ENCODE measurements at places on chromosomes 4 and X. TPM values are rescaled to one million over a fixed set of nuclear protein-coding genes. Genes with fewer than 3 reads are reported as not detected.
A peak's percentile ranks its signal among the peaks of the same experiment; 100 is the strongest.

- DNase-seq, result no peak
- H3K4me3 ChIP-seq, result no peak overlapping the region
- H3K36me3 ChIP-seq, result no peaks in the 10 kb centered on the region
- no peak overlapping the region for H3K27ac ChIP-seq
- H3K27me3 ChIP-seq, result no peaks in the 10 kb centered on the region
Observed at GRCh38 chr4:176223561-176223960, 28.2 kb upstream of the SPATA4 start.

- H3K27ac ChIP-seq, result no peak overlapping the region
- H3K4me1 ChIP-seq, result no peaks in the 10 kb centered on the region
- no peak for DNase-seq
- no peaks in the 10 kb centered on the region for H3K36me3 ChIP-seq
- H3K4me3 ChIP-seq, result no peak overlapping the region
Observed at GRCh38 chr4:17030543-17030942, 132.1 kb upstream of the LDB2 start.

DNA sequence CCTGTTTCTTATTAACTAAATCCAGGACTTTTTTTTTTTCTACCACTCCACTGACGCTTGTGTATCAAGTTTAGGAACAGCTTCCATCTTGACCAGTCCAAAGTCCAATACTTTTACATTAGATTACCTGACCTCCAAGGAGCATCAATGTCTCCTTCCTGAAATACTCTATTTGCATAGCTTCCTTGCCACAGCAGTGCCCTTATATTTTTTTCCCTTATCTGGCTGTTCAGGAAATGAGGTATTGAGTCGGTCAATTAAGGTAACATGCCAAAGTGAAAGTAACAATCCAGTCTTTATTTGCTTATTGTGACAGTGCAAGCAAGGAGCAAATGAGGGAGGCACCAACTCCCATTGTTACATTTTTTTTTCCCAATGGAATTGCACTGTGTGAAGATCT lies 730.8 kb upstream of the NDST4 start:
- no peaks in the 10 kb centered on the region for H3K4me1 ChIP-seq
- H3K27ac ChIP-seq, result no peak overlapping the region
- H3K27me3 ChIP-seq, result no peaks in the 10 kb centered on the region

DNA sequence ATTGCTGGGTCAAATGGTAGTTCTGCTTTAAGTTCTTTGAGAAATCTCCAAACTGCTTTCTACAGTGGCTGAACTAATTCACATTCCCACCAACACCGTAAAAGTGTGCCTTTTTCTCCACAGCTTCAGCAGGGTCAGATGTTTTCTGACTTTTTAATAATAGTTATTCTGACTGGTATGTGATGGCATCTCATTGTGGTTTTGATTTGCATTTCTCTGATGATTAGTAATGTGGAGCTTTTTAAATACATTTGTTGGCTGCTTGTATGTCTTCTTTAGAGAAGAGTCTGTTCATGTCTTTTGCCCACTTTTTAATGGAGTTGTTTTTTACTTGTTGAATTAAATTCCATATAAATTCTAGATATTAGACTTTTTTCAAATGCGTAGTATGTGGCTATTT lies 257.5 kb upstream of the ANKRD50 start:
- H3K36me3 ChIP-seq, result no peaks in the 10 kb centered on the region
- peaks cover 5% of the 10 kb centered on the region for H3K4me1 ChIP-seq
- H3K4me3 ChIP-seq, result no peak overlapping the region
- no peaks in the 10 kb centered on the region for H3K27me3 ChIP-seq
- DNase-seq, result no peak

DNA sequence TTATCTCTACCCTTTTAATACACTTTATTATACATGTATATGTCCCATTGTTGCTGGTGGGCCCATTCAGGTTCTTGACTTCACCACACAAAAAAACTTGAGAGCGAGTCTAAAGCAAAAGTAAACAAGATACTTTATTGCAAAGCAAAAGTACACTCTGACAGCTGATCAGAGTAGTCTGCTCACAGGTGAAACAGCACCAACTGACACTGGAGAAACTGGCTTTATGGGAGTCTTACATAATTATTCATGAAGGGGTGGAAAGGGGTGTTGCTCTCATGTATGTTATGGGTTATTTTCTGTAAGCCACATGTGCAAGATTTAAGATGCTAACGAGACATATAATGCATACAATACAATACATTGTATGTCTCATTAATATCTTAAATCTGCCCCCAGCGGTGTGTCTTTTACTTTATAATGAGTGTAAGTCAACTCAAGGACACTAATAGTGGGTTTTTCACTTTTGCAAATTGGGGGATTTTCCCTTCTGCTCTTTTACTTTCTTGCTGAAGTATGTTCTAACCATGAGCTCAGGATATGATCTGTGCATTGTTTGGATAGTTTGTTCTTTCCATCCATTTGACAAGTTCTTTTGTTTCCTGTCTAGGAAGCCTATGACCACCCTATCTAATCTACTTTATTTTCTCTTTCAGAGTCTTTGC lies 256.1 kb upstream of the ITM2A start:
- no peak for DNase-seq
- H3K27ac ChIP-seq, result no peak overlapping the region
- no peaks in the 10 kb centered on the region for H3K27me3 ChIP-seq
- H3K36me3 ChIP-seq, result no peaks in the 10 kb centered on the region
- H3K4me1 ChIP-seq, result no peaks in the 10 kb centered on the region

The CFAP99 gene
- total RNA-seq, result 0.41 TPM

DNA sequence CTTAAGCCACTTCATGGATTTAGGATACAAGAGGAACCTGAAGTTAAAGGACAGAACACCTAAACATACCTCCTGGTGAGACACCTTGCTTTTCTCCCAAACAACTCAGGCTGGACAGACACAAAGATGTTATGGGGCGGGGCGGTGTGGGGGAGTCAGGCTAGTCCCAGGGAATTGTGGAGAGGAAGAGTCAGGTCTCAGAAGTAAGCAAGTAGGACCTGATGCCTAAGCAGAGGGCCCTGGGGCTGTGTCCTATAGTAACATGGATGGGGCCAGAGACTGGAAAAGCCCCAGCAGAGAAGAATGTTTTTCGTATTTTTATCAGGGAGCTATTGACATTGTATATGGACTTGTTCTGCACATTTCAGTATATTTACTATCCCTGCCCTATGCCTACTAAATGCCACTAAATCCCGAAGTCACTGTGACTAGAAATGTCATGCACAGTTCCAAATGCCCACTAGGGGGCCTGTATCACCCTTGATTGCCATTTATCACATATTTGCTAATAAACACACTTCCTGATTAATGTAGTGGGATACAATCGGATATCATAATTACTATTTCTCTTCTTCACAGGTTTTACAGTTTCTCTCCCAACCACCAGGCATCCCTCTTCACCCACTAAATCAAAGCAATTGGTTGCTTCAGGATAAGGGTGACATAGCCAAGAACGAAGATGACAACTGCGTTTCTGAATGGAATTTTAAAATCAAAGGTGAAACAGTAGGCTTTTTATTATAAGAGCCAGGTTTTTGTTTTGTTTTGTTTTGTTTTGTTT lies 23.8 kb upstream of the ARHGAP10 start:
- H3K27ac ChIP-seq, result no peak overlapping the region
- peak; percentile 61 for DNase-seq
- no peaks in the 10 kb centered on the region for H3K27me3 ChIP-seq

The RNF128 gene
- 13.3 TPM for total RNA-seq

GRCh38 chr4:161247831-161248230 lies 916.0 kb downstream of the FSTL5 start:
- no peaks in the 10 kb centered on the region for H3K36me3 ChIP-seq
- no peak for DNase-seq
- H3K4me3 ChIP-seq, result no peak overlapping the region
- no peaks in the 10 kb centered on the region for H3K27me3 ChIP-seq

DNA sequence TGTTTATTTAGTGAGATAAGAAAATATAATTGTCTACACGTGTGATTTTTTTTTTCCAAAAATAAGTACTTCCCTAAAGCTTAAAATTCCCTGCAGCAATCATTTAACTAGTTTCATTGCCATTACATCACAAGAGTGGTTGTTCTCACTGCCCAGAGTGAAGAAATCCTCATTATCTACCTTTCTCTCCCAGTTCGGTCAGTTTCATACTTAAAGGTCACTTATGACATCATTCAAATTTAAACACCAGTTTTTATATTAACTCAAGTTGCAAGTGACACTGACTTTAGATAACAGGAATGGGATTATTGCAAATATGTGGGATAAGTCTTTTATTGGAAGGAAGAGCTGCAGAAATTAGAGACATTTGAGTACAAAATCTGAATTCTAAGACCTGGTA lies 1699.8 kb upstream of the IGFBP7 start:
- no peak for DNase-seq
- H3K36me3 ChIP-seq, result no peaks in the 10 kb centered on the region
- H3K27ac ChIP-seq, result no peak overlapping the region

The ENPP6 gene
- total RNA-seq, result 1.5 TPM

DNA sequence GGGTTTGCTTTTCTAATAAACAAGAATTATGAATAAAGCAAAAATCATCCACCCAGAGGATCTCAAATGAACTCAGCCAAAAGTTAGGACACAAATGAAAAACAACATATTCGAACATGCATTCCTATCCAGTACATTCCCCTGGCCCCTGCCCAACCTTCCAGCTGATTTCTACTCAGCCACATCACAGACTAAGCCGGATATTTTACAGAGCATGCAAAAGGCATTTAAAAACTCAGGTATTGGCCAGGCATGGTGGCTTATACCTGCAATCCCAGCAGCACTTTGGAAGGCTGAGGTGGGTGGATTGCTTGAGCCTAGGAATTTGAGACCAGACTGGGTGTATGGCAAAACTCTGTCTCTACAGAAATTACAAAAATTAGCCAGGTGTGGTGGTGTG lies 54.6 kb downstream of the RELL1 start:
- DNase-seq, result no peak
- H3K27ac ChIP-seq, result no peak overlapping the region
- no peaks in the 10 kb centered on the region for H3K4me1 ChIP-seq

The SOWAHB gene
- total RNA-seq, result 4.2 TPM

DNA sequence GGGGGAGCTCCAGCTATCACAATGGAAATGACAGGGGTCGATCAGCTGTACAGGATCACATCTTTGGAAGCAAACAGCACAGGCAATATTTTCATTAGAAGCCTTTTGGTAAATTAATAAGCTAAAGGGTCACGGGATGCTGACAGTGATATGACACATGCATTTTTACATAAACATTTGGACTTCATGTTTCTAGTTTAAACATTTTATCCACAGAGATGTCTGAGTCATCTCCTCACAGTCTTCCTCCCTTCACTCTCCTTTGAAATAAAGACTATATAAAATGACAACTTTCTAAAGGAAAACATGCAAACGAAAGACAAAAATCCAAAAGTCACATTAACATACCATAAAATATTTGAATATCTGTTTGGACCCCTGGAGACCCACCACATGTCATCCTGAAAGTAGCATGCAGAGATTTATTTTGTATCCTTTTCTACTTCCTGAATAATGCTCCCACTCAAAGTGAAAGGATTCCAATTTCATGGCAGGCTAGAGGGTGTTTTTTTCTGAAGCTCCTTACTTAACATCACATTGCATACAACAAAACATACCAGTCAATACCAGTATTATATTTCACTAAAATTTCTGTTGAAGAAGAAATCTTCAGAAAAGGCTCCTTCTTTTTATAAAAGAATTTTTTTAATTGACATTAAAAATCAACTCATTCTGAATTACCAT lies 200.1 kb upstream of the PPARGC1A start:
- H3K27me3 ChIP-seq, result no peaks in the 10 kb centered on the region
- H3K27ac ChIP-seq, result no peak overlapping the region
- H3K4me1 ChIP-seq, result no peaks in the 10 kb centered on the region
- no peak overlapping the region for H3K4me3 ChIP-seq
- H3K36me3 ChIP-seq, result no peaks in the 10 kb centered on the region

GRCh38 chr4:85114526-85114925 lies 148.0 kb upstream of the WDFY3 start:
- H3K36me3 ChIP-seq, result no peaks in the 10 kb centered on the region
- no peaks in the 10 kb centered on the region for H3K4me1 ChIP-seq
- no peak for DNase-seq
- H3K27me3 ChIP-seq, result no peaks in the 10 kb centered on the region
- H3K27ac ChIP-seq, result no peak overlapping the region

DNA sequence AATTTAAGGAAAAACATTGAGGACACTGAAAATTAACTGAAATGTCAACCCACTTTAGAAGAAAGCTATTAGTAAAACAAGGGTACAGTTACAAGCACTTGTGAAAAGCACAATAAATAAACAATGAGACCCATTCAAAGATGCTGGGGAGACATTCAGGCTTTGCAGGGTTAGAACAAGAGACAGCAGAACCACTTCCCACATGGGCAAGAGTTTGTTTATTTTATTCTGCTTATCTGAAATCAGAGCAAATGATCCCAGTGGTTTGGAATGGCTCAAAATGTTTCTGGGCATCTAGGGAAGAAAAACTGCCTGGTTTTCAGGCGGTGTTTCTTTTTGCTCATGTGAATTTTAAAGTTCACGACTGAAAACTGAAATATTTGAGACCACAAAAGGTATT lies 42.4 kb downstream of the PPP3CA start:
- no peaks in the 10 kb centered on the region for H3K27me3 ChIP-seq
- no peaks in the 10 kb centered on the region for H3K36me3 ChIP-seq
- H3K27ac ChIP-seq, result peak overlapping the region; percentile 6
- no peaks in the 10 kb centered on the region for H3K4me1 ChIP-seq

- H3K27ac ChIP-seq, result no peak within 1 kb of the TSS
- no peaks in the 10 kb centered on the region for H3K27me3 ChIP-seq
- peaks cover 4% of the 10 kb centered on the region for H3K4me1 ChIP-seq
- no peak within 1 kb of the TSS for H3K4me3 ChIP-seq
- no peak for DNase-seq
Observed at GRCh38 chr4:168496834-168497233, at the start of gene PALLD. PALLD (plus strand) TSS chr4:168497052.

DNA sequence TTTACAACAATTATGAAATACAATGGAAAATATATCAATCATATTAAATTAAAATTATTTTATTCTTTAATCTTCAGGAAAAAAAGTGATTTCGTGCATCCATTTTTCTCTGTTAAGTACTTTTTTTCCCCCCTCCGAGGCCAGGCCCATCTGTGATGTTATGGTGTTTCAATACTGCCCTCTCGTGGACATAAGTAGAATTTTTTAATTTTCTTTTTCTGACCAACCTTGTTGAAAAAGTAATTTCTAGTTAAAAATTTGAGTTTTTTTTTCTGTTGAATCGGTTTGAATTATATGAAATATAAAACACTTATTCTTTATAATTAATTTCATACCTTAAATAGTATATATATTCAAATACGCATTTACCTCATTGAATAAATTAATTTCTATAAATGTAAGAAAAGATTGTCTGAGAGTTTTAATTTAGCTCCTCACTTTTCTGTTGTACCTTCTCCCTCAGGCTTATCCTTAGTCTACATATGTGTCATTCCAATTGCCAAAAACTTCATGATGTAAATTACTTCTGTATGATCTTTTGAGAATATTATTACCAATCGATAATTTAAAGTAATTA lies 175.8 kb upstream of the TECRL start:
- H3K36me3 ChIP-seq, result no peaks in the 10 kb centered on the region
- no peaks in the 10 kb centered on the region for H3K27me3 ChIP-seq
- no peak overlapping the region for H3K27ac ChIP-seq
- H3K4me3 ChIP-seq, result no peak overlapping the region
- H3K4me1 ChIP-seq, result no peaks in the 10 kb centered on the region

The FGF5 gene
- not detected for total RNA-seq

Data from pancreas (tissue), 10 donors.